Liver (tissue), 10 donors: ENCODE measurements at places on chromosomes 3 and 15. TPM values are rescaled to one million over a fixed set of nuclear protein-coding genes. Genes with fewer than 3 reads are reported as not detected.

DNA sequence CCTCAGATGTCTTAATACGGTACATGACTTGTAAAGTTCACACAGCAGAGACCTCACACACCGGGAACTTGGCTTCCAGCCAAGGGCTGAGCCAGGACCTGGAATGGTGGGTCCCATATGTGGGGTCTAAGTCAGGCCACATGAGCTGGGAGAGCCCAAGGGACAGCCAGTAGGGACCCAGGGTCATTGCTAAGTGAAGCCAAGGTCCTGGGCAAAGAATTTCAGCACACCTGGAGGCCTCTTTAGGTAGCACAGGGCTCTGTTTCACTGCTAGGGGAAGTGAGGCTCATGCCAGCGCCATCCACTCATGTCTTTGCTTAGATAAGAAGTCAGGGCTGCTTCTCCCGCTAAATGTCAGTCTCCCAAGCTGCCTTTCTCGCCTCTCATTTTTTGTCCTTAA, 116.6 kb upstream of the TLE3 start:
- no peak for DNase-seq

The DAZL gene
- total RNA-seq, result not detected

- peak; percentile 76 for DNase-seq
Measured at GRCh38 chr15:31296646-31297574, 29.7 kb upstream of the KLF13 start.

The GABRB3 gene
- total RNA-seq, result 1.2 TPM

GRCh38 chr3:73786998-73787397, 162.3 kb upstream of the PDZRN3 start:
- no peak for DNase-seq

The LTK gene
- 2.6 TPM for total RNA-seq

The CPNE4 gene
- under 0.01 TPM for total RNA-seq

GRCh38 chr3:15637131-15637951, 35.8 kb downstream of the BTD start:
- DNase-seq, result no peak

The NEO1 gene
- total RNA-seq, result 9.9 TPM

GRCh38 chr3:183641882-183642281, 6.5 kb downstream of the KLHL24 start:
- DNase-seq, result no peak

The KBTBD8 gene
- total RNA-seq, result 14.2 TPM

DNA sequence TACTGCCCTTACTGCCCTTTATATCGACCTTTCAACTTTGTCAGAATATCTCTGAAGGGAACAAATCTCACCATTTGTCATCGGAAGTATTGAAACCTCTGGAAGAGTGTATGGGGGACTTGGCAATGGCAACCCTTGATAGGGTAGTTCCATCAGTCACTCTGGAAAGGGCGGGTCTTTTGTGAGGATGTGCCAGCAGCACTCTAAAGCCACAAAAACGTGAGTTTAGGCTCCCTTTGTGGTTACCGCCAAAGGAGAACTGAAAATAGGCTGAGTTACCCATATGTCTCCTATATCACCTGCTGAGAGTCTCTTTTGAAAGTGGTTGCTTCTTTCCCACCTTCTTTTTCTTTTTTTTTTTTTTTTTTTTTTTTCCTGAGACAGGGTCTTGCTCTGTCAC, 296.8 kb upstream of the CHRM5 start:
- DNase-seq, result no peak

DNA sequence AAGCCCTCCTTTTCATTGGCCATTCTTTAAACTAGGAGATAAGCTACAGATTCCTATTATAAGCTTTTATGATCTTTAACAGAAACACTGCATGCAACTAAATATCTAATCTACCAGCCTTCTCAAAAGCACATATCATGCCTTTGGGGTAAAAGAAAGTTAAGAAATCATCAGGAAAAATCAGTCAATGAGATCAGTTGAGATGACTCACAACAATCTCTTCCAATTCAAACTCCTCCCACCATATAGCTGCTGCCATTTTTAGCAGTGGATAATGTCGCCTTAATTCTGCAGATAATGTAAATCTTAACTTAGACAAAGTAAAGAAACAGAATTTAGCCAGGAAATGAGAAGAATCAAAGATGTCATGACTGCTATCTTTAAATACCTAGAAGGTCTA, 135.2 kb upstream of the BCL6 start:
- DNase-seq, result no peak

DNA sequence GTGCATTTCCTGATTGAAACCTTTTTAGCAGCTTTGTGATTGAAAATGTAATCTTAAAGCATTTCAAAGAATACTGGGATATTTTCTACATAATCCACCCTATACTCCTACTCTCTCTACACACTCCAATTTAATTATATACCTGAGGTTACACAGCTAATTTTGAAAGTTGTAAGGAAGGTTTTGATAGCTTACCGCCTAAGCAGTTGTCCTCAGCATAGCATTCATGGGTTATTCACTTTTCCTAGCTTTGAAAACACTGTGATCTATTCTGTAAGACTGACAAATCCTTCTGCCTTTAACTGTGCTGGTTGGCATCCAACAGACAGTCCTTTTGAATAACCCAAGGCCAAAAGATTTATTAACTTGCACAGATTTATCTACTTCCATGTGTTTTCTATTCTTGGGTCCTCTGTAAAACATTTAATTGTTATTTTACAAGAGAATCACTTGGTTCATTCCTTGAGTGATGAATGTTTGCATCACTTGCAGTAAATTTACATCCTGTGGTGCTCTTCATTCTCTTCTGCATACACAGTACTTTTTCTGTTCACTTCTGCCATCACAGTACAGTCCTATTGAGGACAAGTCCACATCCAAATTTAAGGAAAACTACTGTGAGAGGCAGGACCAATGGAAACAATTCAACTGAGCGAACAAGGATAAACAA, 44.8 kb downstream of the SERPINI1 start:
- no peak for DNase-seq

The ROPN1 gene
- total RNA-seq, result not detected

DNA sequence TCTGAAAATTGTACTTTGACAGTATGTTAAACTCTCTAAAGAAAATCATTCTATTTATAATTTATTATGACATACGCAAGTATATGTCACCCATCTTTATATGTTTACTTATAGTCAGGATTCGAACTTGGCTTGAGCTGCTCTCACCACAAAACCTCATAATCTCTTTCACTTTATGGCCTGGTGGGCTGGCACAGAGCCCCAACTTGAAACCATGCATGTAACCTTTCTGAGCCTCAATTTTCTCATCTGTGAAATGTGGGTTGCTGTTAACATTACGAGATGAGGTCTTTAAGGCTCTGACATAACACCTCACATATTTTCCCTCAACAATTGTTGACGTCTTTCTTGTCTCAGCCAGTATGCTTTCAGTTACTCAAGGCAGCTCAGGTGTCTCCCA, 69.4 kb upstream of the PFN2 start:
- no peak for DNase-seq

The SMAD6 gene
- total RNA-seq, result 15.1 TPM

The SOX2 gene
- total RNA-seq, result not detected

DNA sequence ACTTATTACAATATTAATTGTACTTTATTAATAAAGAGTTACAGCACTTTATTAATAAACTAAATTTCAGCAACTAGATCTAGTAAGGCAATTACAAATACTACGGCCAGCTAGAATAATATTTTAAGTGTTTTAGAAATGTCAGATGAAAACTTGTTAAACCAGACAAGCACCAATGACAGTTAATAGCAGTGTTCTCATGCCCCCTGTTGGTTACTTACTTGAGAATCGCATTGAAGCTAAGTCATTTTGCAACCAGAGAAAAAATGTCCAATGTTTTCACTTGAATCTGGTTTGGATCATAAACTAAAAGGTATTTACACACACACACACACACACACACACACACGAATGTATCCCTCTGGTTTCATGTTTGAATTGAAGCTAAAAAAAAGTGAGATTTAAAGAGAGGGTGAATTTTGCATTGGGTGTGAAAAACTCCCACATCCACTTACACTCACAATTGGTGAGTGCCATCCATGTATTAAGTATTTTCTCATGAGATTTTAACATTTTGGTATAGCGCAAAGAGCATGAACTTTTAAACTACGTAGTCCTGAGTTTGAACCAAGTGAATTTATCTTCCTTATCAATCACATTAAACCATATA, 347.7 kb downstream of the ZBBX start:
- DNase-seq, result no peak

The TRIM71 gene
- total RNA-seq, result under 0.01 TPM

DNA sequence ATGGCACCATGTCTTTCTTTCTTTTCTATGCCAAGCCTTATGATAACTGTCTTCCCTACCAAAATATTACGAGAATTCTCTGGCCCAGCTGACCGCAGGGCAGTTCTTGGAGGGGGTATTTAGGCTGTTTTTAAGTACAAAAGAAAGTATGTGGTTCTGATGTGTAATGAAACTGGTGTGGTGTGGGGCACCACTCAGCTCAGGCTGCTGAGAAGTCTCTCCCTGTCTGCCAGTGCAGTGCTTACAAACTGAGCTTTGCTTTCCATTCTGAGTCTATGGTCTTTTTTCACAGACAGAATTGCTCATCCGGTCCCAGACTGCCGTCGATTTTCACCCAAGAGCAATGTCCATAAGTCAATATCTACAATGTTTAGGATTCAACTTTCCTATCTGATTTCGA, 847.6 kb downstream of the NTRK3 start:
- DNase-seq, result no peak
